Ovary (tissue), 10 donors: ENCODE measurements at places on chromosomes 3 and 15. TPM values are rescaled to one million over a fixed set of nuclear protein-coding genes. Genes with fewer than 3 reads are reported as not detected.

GRCh38 chr15:68559345-68560310, 19.2 kb upstream of the CORO2B start:
- H3K27me3 ChIP-seq, result no peaks in the 10 kb centered on the region
- H3K4me1 ChIP-seq, result peaks cover 7% of the 10 kb centered on the region
- peak overlapping the region; percentile 43 for H3K4me3 ChIP-seq
- no peaks in the 10 kb centered on the region for H3K36me3 ChIP-seq
- DNase-seq, result peak; percentile 84

Gene MESP2
- not detected for total RNA-seq

- no peaks in the 10 kb centered on the region for H3K27me3 ChIP-seq
- peaks cover 4% of the 10 kb centered on the region for H3K4me1 ChIP-seq
- no peaks in the 10 kb centered on the region for H3K36me3 ChIP-seq
Observed at GRCh38 chr15:36914960-36915808, 185.2 kb downstream of the MEIS2 start.

- H3K27me3 ChIP-seq, result no peaks in the 10 kb centered on the region
- H3K4me3 ChIP-seq, result no peak overlapping the region
- H3K27ac ChIP-seq, result no peak overlapping the region
- no peaks in the 10 kb centered on the region for H3K4me1 ChIP-seq
- no peak for DNase-seq
Observed at GRCh38 chr15:58284293-58284692, 146.1 kb downstream of the AQP9 start.

- no peak for DNase-seq
- no peak overlapping the region for H3K27ac ChIP-seq
- no peaks in the 10 kb centered on the region for H3K27me3 ChIP-seq
- H3K4me3 ChIP-seq, result no peak overlapping the region
Observed at GRCh38 chr15:28900041-28900891, 14.5 kb downstream of the APBA2 start.

Gene ARPIN
- total RNA-seq, result 36.5 TPM
